CMK (cell line): ENCODE measurements at places on chromosomes 4 and X.

DNA sequence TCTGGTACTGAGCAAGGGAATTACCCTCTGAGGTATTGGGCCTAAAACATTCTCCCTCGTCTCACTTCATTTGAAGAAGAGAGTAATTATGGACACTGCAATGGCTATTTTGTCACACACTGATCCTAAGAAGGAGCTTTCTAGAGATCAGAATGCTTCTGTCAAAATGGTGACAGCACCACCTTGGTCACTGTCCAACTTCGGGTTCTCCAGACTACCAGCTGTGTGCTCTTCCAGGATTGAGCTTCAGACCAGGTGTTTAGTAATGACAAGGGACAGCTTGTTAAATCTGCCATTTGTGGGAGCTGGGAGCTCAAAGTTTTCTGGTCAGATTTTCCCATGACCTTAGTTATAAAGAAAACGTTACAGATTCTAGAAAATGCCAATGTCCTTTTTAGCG, 105.4 kb downstream of the POLA1 start:
- DNase-seq, result no peak

GRCh38 chr4:7845493-7846128, 94.0 kb downstream of the AFAP1 start:
- no peak for DNase-seq

DNA sequence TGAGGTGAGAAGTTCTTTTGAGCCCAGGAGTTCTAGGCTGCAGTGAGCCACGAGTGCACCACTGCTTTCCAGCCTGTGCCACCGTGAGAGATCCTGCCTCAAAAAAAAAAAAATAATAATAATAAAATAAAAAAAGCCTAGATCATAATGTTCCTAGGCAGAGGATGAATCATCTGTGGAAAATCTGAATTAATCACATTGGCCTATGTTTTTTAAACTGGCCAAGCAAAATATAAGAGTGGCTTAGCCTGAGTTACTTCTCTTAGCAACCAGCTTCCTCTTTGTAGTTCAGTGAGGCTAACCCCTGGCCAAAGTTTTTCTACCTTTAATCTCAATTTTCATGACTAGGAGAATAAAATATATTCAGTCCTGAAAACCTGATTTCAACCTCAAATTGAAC, 614.6 kb downstream of the PPP4R3C start:
- no peak for DNase-seq

DNA sequence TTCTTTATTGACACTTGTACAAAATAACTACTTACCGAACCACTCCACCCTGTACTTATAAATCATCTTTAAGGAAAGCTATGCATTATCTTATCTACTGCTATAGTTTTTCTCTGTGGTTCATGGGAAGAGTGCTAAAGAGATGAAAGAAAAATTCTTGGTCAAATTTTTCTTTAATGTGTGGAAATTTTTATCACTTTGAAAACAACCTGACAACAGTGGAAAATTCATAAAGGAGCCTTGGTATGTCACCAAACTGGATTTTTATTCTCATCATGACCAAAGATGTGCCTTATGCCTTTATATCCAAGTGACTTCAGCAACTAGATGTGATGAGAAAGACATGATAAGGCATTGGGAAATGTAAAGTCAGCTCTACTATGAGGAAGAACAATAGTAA, 67.2 kb upstream of the SPP1 start:
- no peak for DNase-seq

DNA sequence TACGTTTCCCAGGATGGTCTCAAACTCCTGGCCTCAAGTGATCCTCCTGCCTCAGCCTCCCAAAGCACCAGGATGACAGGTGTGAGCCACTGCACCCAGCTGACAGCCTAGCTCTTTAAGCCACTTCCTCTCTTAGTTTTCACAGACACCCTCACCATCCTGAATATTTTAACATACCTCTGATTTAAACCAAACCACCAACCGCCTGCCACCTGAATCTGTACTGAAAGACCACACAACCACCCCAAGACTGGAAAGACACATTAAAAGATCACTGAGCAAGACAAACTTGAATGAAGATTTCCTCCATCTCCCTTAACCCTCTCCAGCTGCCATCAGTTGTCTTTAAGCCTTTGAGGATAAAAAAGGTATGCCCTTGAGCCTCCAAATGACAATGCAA, 110.6 kb downstream of the SH3KBP1 start:
- DNase-seq, result no peak

DNA sequence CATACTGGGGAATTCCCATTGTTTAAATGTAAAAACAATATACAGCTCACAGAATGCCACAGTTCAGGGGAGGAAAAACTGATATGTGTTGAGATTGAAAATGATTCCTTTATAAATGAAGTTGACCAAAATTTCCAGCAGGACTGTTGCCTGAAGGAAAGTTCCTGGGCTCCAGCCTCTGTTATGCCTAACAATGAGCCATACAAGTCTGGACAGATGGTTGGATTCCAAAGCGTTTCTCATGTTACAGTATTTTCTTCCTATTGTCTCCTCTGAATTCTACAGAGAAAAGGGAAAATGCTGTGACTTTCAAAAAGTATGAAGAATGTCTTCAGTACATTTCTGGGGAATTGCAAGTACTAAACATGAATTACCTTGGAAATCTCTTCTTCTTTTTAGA, 73.3 kb downstream of the ALPK1 start:
- DNase-seq, result no peak

DNA sequence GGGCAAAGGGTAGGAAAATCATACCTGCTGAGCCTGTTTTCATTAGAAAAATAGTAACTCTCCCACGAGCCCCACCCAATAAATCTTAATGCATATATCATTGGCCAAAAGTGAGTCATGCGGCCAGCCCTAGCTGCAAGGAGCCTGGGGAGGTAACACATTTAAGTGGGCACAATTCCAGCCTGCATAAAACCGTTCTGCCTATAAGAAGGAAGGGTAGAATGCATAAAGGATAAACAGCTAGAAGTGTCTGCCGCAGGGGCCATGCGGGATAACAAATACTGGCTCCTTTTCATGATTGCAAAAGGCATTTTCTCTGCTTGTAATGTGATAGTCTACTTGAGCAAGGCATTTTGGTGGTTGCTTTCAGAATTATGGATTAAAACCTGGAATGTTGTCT, 37.1 kb downstream of the EFHC2 start:
- no peak for DNase-seq

DNA sequence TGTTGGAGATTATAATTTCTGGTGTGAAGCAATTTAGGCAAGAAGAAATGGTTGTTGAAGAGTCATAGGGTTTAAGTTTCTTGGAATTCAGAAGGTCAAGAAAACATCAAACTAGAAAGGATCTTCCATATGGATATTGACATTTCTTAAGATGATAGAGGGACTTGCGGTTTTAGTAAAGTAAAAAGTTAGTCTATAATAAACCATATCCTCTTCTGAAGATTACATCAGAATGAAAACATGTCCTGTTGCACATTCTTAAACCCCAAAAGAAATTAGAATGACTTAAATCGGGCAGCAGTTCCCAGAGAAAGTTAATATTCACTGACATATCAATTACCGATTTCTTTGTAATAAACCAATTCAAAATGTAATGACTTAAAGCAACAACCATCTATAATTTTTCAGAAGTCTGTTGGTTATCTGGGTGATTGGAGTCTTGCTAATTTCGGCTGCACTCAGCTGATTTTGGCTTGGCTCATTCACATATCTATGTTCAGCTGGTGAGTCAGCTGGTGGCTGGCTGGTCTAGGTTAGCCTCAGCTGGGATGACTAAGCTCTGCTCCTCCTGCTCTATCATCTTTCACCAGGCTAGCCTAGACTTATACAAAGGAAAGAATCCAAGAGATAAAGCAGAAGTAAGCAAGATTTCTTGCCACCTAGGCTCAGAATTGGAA, 24.4 kb upstream of the DYNLT3 start:
- peak; percentile 1 for DNase-seq

GRCh38 chr4:6248394-6248793, 21.3 kb upstream of the WFS1 start:
- DNase-seq, result no peak

DNA sequence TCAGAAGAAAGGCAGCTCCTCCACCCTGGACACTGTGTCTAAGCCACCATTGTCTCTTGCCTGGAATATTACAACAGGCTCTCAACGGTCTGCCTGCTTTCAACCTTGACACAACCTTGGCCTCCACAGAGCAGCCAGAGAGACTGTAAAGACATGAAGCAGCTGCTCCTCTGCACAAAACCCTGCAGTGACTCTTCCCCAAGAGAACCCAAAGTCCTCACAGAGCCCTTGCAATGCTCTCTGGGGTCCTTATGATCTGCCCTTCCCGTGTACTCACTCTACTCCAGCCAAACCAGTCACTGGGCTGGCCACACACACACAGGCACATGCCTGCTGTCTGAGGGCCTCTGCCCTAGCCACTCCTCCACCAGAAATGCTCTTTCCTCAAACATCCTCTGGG, 75.9 kb upstream of the CPEB2 start:
- DNase-seq, result no peak

- no peak for DNase-seq
Observed at GRCh38 chr4:125975861-125976397, 661.2 kb downstream of the FAT4 start.

GRCh38 chr4:25128671-25129070, 31.6 kb downstream of the SEPSECS start:
- DNase-seq, result no peak

GRCh38 chr4:94544811-94545210, 93.1 kb downstream of the PDLIM5 start:
- no peak for DNase-seq

- no peak for DNase-seq
Observed at GRCh38 chrX:103329991-103330390, at the start of gene TCEAL7. Gene TCEAL7 (plus strand): TSS chrX:103330239. CDS start chrX:103331404, 1,165 bp downstream.

DNA sequence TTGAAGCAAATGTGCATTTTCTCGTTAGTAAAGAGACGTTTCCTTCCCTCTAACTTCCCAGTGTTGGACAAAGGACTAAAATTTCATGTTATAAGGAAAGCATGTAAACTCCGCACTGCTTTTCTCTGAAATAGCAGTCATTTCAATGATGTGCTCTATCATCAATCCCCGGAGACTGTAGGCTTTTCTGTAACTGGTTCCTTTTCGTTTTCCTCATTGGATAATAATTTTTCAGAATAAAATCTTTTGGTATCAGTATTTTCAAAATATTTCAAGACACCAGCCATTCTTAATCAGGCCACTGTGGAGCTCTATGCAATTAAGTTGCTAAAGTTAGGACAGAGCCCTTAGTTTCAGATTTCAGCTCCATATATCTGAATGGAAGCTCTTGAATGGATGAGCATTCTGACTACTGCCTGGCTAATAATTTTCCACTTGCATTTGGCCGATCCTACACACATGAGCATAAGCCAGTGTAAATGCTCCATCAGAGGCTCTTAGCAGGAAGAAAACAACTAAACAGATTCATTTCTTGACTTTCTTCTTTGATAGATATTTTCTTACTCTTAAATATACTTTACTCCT, 157.7 kb downstream of the CHIC2 start:
- no peak for DNase-seq

DNA sequence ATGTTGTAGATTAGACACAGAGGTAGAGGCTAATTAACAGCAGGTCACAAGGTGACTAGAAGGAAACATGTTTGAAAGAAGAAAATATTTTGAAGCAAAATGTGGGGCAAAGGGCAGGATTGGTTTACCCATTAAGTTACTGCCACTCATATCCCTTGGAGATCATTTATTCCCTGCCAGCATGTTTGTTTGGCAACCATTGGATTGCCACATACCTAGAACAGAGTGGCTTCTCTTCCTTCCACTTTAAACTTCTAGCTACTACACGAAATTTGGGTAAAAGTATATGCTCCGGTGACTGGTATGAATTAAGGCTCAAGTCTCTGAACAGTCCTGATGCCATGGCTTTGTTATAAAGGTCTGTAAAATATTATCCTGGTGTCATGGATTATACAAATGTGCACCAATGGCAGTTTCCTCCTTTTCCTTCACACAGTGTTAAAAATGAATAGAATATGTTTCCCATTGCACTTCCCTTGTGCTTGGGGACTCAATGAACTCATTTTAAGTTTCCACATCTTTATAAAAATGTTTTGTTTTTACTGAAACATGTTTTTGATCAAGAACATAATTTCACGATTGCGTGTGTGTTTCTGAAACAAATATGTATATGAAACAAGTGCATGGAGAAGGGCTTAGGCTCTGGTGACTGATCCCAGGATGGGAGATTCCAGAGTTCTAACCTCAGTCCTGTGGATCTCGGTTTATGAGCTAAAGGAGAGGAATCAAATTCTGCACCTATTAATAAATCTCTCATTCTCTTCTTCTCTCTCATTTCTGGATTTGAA, 12.3 kb downstream of the BMP3 start:
- no peak for DNase-seq

GRCh38 chrX:19576742-19577141, 61.4 kb upstream of the MAP3K15 start:
- no peak for DNase-seq

GRCh38 chr4:3220476-3221183, 28.3 kb upstream of the MSANTD1 start:
- DNase-seq, result no peak

DNA sequence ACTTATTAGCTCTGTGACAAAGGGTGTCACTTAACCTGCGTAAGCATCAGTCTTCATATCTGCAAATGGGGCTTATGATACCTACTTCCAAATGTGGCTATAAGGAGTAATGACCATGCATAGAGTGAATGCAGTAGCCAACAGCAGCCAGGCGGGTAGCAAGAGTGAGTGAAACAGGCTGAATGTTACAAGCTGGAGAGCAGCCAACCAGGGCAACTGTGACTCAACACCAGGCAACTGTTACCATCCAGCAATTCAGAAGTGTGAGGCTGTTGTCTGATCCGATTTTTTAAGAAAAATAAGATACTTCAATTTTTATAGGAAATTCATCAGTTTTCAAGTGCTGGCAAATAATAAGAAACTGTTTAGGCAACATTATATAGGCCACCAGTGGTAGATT, 270.2 kb upstream of the TAPT1 start:
- no peak for DNase-seq

- no peak for DNase-seq
Observed at GRCh38 chr4:137283737-137284136, 248.6 kb downstream of the PCDH18 start.

DNA sequence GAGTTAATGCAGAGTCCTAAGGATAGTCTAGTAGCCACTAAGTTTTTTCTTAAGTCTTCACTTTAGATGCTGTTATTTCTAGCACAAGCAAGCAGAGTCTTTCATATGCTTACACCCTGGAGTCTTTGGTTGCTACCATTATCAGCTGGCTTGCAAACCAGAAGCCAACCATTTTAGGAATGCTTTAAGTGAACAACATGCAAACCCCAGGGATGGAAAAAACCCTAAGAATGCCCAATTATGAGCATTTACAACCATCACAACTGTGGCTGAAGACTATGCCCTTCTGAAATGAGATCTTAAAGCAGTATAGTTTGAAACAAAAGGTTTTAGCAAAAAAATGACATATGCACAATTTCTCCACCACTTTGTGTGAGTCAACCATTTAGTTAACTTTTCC, 6.6 kb downstream of the MID1IP1 start:
- DNase-seq, result no peak

DNA sequence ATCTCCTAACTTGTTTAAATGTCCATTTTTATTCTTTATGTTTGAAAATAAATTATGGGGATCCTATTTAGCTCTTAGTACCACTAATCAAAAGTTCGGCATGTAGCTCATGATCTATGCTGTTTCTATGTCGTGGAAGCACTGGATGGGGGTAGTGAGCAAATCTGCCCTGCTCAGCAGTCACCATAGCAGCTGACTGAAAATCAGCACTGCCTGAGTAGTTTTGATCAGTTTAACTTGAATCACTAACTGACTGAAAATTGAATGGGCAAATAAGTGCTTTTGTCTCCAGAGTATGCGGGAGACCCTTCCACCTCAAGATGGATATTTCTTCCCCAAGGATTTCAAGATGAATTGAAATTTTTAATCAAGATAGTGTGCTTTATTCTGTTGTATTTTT, 27.6 kb downstream of the NUDT6 start:
- no peak for DNase-seq

GRCh38 chr4:126686491-126686890, 946.3 kb upstream of the INTU start:
- DNase-seq, result no peak
